ENCODE measurements at places on chromosomes 4 and X.

DNA sequence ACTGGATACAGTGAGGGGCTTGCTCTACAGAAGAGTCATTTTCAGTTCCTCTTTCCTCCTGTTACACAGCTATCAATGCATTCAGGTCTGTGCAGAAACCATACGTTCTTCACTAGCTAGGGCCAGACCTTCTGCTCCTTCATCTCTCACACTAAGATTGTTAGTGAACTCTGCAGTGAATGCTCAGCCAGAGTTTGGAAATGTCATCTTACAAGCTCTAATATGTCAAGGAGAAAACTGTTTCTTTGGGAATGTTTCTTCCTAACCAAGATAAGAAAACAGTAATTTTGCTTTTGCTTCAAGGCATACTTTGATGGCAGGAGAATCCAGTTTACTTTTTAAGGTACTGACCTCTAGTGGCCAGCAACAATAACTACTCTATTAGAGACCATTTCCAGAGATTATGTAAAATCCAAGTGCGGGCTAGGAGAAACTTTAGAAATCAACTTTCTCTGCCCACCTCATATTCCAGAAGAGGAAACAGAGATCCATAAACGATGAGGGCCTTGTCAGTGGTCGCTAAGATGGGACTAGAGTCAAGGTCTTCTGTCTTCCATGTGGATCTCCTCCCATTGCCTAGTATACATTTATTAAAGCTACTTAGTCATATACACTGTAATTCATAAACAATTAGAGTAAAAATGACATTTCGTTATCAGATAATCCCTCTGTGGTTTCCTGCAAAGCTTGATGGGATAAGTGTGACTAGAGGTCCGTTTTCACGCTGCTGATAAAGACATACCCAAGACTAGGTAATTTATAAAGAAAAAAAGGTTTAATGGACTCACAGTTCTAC is 12.1 kb upstream of the CC2D2A start:
- DNase-seq: no peak

GRCh38 chr4:168586926-168587325 is 90.1 kb downstream of the PALLD start:
- DNase-seq: no peak

DNA sequence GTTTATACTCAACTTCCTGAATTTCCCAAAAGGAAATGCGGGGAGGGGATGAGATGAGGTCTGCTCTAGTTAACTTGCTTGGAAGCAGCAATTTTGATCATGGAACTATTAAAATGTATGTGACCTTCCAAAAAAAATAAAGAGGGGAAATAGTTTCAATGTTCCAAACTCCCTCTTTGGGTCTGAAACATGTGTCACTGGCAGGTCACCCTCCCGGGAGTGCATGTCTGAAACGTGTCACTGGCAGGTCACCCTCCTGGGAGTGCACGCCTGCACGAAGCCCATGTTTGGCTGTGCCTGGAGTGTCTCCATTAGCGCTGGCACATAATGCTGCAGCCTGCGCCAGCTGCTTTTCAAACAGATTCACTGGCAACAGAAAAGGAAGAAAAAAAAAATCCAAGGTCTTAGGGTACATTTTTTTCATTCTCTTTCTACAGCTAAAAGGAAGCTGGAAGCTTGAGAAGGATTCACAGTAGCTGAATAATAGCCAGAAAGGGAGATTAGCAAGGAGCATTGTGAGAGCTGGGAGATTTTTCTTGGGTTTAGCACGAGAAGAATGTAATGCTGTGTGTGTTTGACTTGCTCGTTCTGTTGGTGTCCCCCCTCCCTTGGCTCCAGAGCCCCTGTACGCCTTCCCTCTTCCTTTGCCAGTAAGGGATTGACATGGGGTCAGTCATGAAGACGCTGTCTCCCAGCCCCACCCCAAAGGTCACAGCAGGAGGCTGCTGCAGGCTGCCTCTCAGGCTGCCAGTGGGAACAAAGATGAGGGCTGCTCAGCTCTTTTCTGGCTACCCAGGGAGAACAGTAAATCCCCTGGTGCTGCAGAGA is 39.2 kb upstream of the TLR3 start:
- DNase-seq: no peak

DNA sequence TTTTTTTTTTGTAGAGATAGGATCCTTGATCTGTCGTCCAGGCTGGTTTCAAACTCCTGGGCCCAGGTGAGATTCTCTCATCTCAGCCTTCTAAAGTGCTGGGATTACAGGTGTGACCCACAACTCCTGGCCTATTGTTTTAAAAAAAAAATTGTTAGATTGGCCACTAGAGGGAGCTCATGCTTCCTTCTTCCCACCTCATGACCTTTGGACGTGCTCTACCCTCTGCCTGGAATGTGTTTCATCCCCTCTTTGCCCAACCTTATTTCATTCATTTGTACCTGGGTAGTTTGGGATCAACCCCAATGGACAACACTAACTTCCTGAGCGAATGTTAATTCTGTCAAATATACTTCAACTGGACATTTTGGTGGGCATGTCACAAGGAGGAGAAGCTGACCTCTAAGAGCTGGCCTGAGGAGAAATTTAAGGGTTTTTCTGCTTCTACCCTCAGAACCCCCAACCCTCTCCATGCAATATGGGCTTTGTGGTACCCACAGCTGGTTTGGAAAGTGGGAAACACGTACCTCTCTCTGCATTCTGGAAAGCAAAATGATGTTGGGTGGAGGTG is 6.4 kb downstream of the PPEF2 start:
- DNase-seq: no peak

GRCh38 chrX:84187533-84188319 is at the start of gene RPS6KA6:
Gene RPS6KA6, minus strand, starts transcription at chrX:84188199. Its CDS starts 300 bp downstream, at chrX:84187899.
- DNase-seq: no peak

DNA sequence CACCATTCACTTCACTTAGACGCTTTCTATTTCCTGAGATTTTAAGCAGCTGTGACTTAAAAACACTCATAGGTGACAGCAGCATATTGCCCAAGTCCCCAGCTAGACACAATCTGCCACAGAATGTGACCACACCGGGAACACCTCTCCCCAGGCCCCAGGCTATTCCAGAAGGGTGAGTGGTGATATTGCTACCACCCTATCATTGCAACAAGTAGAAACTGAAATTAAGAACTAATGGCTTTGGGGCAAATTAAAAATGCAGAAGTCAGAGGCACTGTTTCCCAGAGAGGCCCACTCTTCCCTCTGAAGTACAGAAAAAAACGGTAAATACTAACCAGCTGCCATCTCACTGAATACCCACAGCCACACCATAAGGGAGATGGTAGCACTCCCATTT is 35.0 kb downstream of the QDPR start:
- no peak for DNase-seq

GRCh38 chr4:39950861-39951481 is 26.7 kb downstream of the PDS5A start:
- no peak for DNase-seq

DNA sequence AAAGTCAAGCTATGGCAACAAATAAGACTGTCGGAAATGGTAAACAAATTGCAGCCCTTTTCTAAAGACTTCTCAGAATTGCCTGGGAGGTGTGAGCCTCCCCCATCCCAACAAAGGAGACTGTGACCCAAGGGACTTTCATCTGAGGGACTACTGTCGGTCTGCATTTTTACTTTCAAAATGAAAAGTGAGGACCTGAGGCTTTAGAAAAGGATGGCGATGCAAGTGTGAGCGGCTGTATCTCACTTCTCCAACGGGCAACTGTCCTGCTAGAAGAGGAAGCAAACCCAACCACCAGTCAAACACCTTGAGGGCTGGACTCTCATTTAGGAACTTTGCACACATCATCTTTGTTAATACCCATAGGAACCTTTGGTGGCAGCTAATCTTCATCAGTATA is 62.6 kb upstream of the CLNK start:
- DNase-seq: no peak

DNA sequence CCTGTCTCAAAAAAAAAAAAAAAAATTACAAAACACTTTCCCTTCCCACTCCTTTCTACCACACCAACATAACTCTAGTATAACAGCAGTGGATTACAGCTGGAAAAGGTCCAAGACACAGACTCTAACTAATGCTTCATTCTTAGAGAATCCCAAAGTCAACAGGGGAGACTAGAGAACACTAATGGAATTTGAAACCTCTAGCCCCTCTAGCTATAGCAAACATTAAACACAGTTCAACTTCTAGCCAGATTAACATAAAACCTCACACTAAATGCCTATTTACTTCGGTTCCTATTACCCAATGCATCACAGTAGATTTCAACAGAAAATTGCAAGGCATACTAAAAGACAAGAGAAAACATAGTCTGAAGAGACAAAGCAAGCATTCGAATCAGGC is 10.5 kb upstream of the DHX15 start:
- DNase-seq: no peak

DNA sequence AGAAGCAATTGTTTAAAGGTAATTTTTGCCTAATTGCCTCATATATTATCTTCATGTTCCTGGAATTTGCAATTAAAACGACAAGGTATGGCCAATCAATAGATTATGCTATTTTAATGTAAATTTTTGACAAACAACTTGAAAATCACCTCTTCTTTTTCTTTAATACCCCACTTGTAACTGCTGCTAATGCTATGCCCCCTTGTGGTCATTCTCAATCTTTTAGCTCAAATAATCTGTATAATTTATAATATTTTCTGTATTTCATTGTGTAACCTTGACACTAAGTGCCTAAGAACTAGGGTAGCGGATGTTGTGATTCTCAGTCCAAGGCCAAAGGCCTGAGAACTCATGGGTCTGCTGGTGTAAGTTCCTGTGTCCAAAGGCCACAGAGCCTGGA is 831.7 kb upstream of the POU3F4 start:
- DNase-seq: no peak

DNA sequence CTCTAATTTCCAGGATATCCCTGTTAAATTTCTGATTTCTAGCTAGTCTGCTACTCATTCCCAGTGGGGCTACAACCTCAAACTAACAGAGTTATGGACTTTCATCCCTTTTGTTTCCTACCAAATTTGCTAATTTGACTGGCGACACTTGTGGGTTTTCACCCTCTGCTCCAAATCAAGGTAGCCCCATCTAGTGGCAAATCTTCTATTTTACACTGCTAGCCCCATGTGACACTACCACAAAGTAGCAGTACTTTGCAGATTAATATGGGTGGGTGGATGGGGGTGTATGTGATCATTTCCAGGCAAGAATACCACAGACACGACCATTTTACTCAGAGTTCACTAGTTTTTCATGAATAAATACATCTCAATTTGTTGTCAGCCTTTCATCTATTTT is 150.3 kb downstream of the MSL3 start:
- DNase-seq: peak; percentile 2

All from activated naive CD4-positive, alpha-beta T cell treated with Interleukin-2 at 50 U/mL for 16 hours (primary cell).